CD4-positive, alpha-beta T cell treated with Interleukin-17A for 1 hour (primary cell): ENCODE measurements at places on chromosomes 5 and 9.

DNA sequence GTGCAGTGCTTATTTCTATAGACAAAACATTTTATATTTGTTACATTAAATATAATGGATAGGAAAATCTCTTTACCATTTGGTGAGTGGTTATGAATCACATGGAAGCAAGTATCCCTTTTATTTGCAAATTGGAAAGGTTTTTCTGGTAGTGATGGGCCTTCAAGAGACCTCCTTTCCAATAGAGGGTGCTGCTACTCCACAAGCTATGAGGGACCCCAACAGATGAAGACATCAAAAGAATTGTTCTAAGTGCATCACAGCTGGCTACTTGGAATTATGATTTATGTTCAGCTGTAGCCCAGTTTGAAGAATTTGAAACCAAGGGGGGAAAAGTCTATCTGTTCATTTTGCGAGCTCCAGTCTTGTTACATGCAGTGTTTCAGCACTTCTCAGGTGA lies 493.7 kb upstream of the SGCD start:
- no peak for DNase-seq

DNA sequence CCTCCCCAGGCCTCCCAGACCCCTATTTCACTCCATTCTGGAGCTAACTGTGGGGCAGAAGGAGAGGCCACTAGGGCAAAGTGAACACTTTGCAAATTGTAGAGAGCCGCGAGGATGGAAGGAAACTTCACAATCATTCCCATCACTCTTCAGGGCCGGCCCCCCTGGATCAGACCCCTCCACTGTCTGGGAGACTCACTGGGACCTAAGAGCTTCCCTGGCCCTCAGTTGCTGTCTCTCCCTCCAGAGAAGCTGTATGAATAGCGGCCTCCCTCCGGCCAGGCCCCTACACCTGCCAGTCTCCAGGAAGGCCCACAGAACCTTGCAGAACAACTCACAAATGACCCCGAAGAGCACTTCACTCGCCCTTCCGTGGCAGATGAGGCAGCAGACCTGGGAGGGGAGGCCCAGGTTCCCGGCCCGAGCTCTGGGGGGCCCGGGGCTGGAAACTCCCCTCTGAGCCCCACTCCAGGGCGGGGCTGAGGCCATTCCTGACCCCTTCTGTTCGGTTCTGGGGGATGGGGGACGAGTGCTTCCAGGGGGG lies 141.9 kb upstream of the IER5L start:
- no peak for DNase-seq

- no peak for DNase-seq
Measured at GRCh38 chr5:110899566-110900412, 161.0 kb downstream of the SLC25A46 start.

GRCh38 chr9:89814340-89815040 lies 209.7 kb downstream of the GADD45G start:
- no peak for DNase-seq

- DNase-seq: no peak
Measured at GRCh38 chr9:89751079-89751825, 146.4 kb downstream of the GADD45G start.

DNA sequence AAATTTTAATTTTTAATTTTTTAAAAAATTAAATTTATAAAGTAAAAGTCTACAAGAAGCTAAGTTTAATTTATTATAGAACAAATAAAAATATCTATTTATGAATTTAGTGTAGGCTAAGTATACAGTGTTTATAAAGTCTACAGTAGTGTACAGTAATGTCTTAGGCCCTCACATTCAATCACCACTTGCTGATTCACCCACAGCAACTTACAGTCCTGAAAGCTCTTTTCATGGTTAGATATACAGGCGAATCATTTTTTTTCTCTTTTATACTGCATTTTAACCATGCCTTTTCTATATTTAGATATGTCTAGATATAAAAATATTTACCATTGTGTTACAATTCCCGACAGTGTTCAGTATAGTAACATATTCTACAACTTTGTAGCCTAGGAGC lies 55.9 kb downstream of the PCSK1 start:
- DNase-seq: no peak

DNA sequence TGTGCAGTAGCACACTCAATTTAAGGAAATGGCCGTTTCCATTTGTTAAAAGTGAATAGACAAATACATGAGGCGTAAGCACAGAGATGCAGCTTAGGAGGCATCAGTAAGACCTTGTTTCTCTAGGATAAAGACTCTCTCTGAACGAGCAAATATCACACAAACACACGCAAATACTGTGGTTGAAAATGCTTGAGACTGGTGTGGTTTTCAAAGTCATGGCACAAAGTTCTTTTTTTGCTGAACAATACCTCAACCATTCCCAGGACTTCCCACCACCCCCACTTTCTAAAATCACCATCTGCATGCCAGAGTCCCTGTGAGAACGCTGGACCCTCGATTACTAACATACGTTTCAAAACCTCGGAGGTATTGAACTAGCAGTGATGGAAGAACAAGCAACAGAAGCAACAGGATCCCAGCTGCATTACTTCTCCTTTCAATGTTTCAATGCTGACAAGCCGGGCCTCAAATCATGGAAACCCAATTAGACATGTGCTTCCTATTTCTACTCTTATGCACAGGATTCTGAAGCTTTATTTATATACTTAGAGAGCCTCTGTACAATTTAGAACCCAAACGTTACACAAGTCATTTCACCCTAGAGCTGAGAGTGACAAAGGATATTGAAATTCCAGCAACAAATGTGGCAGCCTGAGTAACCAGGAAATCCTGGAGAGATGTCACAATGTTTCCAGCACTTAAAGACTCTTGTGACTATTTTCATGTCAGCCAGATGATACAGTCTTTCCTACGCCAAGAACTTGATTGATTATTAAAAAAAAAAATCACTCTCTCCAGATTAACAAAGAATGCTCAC lies 63.9 kb downstream of the CDC14B start:
- DNase-seq: no peak

DNA sequence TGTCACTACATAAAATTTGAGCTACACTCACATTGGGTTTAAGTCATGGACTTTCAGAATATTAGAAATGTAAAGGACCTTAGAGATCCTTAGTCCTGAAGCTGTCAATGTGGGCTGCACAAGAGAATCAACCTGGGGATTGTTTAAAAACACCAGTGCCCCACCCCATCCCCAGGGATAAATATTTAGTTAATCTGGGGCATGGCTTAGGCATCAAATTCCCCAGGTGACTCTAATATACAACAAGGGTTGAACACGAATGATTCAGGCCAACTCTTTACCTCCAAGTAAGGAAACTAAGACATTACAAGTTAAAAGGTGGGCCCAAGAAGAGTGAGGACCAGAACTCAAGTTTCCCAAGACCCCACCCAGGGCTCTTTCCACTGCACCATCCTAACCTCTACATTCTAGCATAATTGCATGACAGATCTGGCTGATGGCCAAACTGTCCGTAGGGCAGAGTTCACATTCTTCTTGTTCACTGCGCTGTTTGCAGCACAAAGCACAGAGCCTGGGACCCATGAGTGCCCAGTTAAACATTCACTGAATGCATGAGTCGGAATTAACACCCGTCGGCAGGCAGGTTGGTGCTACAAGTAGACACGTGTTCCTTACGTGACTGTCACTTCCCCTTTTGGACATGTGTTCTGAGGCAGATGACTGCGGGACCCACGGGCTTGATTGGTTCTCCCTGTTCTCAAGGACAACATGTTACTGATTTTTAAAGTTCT lies 25.2 kb downstream of the CYFIP2 start:
- DNase-seq: no peak

DNA sequence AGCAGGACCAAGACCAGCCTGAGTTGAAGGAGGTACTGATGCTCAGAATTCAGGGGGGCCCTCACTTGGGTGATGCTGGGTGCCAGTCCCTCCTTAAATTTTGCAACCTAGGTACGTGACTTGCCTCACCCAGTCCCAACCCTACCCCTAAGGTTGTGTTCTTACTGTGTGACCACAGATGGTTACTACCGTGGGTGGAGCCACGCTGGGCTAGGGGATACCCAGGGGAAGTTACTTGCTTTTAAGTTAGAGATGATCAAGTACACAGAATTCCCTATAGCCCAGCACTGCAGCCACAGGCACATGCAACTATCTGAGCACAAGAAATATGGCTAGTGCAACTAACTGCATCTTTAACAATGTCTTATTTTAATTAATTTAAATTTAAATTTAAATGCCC lies 32.9 kb downstream of the NXNL2 start:
- DNase-seq: no peak

GRCh38 chr5:53151713-53152458 lies 42.3 kb upstream of the MOCS2 start:
- DNase-seq: no peak

DNA sequence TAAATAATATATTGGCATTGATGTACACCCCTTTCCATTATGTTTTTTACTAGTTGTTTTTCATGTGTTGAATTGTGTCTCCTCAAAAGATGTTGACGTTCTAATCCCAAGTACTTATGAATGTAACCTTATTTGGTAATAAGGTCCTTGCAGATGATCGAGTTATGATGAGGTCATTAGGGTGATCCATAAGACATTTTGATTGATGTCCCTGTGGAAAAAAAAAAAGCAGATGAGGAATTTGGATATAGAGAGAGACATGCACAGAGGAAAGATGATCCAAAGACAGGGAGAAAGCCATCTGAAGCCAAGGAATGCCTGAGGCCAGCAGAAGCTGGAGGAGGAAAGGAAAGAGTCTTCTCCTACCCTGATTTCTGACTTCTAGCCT lies 632.7 kb downstream of the TLR4 start:
- no peak for DNase-seq
